Effector memory CD4-positive, alpha-beta T cell (primary cell): ENCODE measurements at places on chromosomes 4 and X.

DNA sequence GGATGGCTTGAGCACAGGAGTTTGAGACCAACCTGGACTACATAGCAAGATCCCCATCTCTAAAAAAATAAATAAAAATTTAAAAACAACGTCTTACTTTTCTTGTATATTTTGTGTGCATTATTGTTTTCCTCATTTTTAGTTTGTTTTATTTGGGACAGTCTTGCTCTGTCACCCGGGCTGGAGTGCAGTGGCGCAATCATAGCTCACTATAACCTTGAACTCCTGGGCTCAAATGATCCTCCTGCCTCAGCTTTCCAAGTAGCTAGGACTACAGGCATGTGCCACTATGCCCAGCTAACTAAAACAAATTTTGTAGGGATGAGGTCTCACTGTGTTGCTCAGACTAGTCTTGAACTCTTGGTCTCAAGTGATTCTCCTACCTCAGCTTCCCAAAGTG is 9.5 kb upstream of the SMIM14 start:
- no peak for DNase-seq

DNA sequence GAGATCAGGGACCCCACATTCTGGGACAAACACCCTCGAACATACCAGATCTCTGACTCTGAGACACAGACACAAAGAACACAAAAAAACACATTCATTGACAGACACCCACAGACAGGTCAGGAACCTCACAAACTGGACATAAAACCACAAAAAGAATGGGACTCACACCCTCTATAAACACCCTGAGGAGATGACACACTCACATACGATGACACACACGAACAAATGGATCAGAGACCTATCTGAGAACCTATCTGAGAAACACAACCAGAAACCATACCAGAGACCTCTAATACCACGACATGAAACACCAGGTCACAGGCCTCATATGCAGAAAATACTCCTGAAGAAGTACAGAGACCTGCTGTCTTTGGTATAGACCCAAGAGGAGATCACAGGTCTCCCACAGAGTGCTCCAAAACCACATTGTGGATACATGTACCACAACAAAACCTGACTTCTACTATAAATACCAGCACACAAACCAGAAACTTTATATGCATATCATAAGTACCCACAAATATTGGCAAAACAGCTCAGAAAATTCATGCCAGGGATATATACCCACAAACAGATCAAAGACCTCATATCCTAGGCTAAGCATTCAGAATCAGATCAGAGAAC is 19.5 kb downstream of the SUV39H1 start:
- no peak for DNase-seq

- no peak for DNase-seq
These were observed 9.3 kb upstream of the ADH1C start for GRCh38 chr4:99361899-99362275.

- DNase-seq: no peak
These were observed 69.8 kb downstream of the RBM47 start for GRCh38 chr4:40559585-40560465.

DNA sequence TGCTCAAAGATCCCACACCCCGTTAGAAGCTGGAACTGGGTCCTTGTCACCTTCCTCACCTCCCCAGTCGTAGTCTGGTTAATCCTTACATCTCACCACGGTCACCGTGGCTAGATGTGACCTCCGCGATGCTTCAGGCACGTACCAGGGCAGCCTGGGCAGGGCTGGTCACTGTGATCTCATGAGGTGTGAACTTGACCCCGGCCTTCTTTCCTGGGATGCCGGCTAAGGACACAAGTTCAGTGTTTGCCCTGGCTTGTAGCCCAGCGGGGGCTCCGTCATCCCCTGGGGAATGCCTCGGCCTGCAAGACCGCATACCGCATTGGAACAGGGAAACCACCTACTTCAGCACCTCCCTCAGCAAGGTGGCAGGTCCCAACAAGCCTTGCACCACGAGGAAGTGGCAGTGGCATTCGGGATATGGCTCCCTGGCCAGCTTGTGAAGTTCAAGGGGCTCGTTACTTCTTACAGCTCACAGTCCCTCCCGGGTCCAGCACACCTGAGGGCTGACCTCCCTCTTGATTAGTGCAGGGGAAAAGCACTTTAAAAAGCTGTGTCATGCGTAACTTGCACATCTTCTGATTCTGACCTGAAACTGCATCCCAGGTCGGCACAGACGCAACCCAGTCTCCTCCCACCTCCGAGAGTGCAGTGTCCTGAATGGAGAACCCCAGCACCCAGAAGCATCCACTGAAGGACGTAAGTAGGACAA is 25.9 kb downstream of the NOP14 start:
- no peak for DNase-seq

DNA sequence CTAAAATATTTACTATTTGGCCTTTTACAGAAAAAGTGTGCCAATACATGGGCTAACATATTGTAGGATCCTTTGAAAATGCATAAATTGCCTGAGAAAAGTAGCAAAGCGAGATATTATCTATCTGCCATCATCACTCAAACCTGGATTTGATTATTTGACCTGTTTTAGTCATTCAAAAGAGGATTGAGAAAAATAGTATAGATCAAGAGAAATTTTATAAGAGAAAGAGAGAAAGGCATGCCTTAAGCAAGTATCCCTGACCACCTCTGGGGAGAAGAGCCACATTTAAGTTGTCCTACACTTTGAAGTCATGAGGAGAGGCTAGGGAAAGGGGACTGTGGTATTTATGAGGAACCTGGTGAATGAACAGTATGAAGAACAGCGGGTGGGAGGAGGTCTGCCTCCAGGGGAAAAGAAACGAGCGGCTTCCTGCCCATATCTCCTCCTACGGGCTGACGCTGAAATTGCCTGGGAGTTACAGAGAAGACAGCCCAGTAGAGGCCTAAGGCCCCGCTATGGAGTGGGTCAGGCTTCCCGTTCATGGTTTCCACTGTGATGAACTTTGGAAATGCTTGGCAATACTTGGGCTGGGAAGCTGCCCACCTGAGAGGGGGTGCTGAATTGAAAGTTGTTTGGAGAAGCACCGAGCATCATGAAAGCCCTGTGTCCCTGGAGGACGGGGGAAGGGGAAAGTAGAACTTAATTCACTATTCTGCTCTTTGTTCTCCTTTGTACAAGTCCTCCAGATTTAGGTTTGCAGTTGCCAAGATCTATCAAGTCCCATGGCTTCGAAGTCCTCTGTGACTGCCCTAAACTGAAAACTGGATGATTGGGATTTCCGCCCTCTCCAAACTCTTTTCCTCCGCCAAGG is 106.9 kb upstream of the ACSL4 start:
- DNase-seq: no peak

DNA sequence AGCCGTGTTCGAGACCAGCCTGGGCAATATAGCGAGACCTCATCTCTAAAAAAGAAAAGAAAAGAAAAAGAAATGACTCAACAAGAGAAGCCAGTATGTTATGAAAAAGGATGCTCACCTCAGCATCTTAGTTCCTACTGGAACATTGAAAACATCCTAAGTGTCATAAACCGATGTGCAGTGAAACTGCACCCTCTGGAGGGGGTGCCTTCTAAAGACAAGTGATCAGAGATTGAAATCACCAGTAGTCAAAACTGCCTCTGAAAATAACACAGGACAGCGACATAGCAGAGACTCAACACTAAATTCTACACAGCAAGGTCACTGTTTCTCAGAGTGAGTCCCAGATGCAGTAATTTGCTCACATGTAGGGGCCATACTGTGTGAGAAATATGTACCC is 28.0 kb upstream of the ATP6AP2 start:
- no peak for DNase-seq

GRCh38 chrX:123425904-123426303 is 241.8 kb downstream of the GRIA3 start:
- no peak for DNase-seq

DNA sequence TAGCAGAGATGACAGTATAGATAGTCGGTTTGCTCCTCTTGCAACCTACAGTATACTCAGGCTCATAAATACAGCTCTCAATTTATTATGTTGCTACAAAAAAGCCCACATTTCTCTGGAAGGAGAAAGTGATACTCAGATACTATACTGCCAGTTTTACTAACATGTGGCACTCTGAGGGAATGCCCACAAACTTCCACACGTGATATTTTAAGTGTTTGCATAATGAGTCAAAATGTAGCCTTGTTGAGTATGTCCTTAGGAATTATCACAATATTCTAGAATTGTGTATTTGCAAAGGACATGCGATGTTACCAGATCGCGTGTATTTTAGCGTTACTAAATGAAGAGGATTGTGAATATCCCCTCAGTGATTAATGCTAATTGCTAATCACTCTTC is 929.1 kb downstream of the STIM2 start:
- DNase-seq: no peak
